ENCODE measurements at places on chromosomes 11 and 22.

GRCh38 chr11:118912742-118913410 lies 12.8 kb downstream of the BCL9L start:
- DNase-seq: no peak

- no peak for DNase-seq
Measured at GRCh38 chr11:75145196-75145971, 5.5 kb upstream of the SLCO2B1 start.

DNA sequence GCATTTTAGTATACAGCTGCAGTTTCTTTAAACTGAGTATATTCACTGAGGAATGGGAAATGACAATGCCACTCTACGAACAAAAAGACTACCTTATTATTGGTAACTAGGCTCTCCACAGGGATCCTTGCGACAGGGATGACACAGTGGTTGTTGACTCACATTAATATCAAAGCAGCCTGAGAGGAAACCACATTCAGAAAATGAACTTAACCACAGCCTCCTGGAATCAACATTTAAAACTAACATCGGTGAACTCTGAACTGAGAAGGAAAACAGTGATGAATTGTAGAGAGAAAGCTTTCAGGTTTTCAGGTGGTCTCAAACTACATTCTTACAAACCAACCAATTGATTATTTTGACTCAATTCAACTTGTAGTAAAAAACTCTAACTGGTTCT lies 90.3 kb upstream of the MTMR2 start:
- DNase-seq: no peak

DNA sequence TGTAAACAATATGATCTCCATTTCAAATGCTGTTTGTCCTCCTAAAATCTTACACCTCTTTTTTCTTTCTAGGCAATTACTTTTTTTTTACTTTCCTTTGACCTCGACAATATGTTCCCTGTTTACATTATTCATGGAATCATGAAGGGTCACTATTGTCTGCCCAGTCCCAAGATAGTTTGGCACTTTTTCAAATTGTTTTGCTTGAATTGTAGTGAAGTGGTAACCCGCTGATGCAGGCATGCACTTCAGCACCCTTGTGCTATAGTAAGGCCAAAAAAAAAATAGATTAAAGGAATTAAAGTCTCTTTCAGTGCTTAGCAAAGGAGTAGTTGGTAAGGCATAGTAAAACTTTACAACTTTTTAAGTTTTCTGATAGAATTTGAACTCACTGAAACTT lies 90.9 kb downstream of the PAX6 start:
- DNase-seq: no peak

- no peak for DNase-seq
Measured at GRCh38 chr11:115555336-115556090, 51.3 kb upstream of the CADM1 start.

GRCh38 chr22:27239520-27239919 lies 562.0 kb downstream of the MN1 start:
- DNase-seq: no peak

- DNase-seq: no peak
Measured at GRCh38 chr11:832529-833113, at the start of gene CD151. CD151 (plus strand) TSS chr11:832952; CDS start chr11:836070, 3,118 bp downstream.

- no peak for DNase-seq
Measured at GRCh38 chr11:123404676-123405075, 25.4 kb upstream of the GRAMD1B start.

DNA sequence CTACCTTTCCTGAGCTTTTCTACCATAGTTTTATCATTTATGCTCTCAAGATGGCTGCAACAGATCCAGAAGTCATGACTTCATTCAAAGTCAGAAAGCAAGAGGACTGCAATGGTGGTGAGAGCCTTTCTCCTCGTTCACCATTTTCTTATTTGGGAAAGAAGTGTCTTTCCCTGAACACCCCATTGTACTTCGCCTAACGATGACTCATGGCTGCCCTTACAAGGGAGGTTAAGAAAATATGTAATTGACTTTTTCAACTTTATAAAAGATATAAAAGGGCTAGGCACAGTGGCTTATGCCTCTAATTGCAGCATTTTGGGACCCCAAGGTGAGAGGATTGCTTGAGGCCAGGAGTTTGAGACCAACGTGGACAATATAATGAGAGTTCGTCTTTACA lies 541.7 kb downstream of the METTL15 start:
- DNase-seq: no peak

DNA sequence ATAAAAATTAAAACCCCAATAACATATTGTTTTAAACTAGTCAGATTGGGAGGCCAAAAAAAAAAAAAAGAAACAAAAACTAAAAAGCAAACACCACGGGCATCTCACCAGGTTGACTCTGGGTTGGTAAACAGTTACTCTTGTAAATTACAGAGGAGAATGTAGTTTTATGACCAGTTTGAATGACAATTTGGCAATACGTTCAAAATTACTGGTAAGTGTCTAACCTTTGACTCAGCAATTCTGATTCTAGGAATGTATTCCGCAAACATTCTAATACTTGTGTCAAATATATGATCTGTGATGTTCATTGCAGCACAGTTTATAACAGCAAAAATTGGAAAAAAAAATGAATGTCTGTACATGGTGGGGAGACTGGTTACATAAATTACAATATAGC lies 1376.0 kb downstream of the TBC1D22A start:
- no peak for DNase-seq

- no peak for DNase-seq
Measured at GRCh38 chr11:102012946-102013345, 34.3 kb upstream of the CFAP300 start.

- DNase-seq: no peak
Measured at GRCh38 chr11:128304666-128305485, 282.5 kb downstream of the ETS1 start.

DNA sequence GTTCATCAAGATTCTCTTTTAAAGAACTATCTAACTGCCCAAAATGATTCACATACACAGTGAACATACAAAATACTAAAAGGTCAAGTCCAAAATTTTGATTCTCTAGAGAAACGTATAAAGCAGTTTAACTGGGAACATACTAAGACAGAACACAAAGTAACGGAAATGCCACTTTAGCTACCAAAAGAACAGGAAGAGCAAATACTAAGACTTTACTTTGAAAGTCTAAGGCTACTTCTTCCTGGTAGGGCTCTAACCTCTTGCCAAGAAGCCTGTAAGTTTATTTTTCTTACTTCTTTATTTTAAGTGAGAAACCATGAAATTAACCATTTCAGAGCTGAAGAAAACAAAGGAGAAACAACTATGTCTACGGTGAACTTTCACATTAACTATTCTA lies 6.2 kb downstream of the PICALM start:
- no peak for DNase-seq

DNA sequence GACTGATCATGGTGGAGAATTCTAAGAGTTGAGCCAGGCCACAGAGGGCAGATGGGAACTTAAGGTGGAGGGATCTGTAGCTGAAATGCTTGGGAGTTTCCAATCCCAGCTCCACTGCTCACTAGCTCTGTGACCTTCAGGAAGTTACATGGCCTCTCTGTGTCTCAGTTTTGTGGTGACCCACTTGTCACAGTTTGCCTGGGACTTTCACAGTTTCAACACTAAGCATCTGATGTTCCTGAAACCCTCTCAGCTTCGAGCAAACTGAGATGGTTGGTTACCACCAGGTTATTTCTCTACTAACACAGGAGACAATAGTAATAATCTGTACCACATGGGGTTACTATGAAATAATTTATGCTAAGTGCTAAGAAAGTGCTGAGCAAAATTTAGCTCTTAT lies 505.3 kb downstream of the OPCML start:
- no peak for DNase-seq

DNA sequence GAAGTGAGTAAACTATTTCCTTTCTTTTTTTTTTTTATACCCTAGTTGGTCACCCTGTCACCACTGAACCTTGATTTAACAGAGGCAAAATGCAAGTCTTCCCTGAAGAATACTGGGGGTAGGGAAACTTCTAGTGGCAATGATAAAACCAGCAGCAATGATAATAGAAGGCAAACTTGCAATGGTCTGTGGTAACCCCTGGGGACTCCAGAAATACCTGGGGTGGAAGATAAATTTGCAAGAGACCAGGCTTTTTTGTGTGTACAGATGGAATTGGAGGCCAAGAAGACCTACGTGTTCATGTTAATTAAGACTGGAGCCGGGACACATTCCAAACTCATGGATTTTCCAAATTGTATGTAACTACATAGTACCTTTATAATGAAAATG lies 11.6 kb downstream of the APOL5 start:
- DNase-seq: no peak

DNA sequence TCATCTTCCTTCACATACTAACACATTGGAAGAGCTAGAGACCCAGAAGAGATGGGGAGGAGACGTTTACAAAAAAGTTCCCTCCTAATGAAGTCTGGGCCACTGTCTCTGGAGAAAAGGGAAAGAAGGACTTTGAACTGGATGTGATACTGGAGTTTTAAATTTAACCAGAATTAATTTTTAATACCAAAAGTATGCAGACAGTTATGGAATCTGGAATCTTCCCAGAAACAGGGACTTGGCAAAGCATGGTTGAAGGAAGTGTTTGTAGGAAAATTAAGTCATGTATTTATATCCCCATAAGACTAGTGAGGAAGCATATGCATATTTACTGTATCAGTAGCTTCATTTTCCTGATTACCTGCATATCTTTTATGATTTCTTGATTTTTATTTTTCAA lies 215.5 kb downstream of the TTC28 start:
- no peak for DNase-seq

DNA sequence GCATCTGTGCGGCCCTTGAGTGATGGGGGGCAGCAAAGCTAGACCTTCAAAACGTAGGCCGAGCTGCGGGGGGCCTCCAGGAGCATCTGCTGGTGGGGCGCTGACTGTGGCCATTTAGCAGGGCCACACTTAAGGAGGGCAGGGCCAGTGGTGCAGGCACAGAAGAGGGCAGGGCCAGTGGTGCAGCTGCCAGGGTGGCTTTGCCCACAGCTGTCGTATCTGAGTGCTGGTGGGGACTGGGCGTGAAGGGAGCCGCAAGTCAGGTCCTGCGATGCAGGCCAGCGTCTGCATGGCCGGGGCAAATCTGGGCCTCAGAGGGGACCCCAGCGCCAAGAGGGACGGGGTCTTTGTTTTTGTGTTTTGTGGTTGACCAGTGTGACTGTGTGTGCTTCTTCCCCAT lies 27.7 kb downstream of the RNH1 start:
- DNase-seq: no peak

DNA sequence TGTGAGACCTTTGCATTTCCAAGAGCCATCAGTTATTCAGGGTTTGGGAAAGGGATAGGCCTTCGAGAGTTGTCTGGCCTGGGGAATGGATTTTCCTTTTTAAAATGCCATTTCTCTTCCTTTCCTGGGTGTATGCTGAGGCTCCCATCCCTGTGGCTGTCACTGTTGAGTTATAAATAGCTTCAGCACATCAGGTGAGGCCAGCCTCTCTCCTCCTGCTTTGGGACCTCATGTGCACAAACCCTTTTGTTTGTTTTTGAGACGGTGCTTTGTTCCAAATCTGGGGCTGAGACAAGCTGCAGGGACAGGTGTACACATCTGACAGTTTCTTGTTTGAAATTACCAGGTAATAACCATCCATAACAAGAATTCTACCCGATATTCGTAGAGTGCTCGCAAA lies 1.3 kb downstream of the TEF start:
- DNase-seq: no peak

DNA sequence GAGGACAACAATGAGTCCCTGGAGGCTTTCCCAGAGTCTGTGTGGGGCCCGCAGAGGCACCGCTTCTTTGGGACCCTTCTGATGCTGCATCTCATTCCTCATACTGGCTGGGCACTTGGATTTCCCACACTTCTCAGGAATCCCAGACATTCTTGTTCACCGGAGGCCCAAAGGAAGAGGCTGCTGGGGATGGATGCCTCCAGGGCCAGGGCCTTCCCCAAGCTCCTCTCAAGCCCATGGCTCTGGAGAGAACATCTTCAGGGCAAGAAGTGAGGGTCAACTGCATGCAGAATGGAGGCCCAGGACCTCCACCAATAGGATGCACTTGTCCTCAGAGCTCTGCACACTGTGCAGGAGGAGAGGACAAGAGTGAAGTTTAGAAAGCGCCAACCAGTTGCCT lies 34.6 kb downstream of the DKK3 start:
- DNase-seq: no peak

- no peak for DNase-seq
Measured at GRCh38 chr11:87589082-87589481, 551.3 kb downstream of the TMEM135 start.

GRCh38 chr11:69010361-69010891 lies 2.6 kb downstream of the MRGPRF start:
- no peak for DNase-seq

DNA sequence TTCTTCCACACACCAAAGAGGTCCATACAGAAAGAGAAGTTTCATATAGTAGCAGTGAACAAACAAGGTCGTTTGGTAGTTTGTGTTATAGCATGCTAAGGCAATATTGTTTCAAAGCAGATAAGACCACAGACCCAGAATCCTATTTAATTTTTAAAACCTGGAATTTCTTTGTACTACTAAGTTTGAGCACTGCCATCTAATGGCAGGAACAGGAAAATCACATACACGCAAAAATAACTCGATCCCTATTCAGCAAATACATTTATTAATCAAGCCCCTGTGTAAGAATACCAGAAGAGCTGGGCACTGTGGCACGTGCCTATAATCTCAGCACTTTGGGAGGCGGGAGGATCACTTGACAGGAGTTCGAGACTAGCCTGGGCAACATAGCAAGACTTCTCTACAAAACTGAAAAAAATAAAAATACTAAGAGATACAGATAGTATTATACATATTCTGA lies 2.9 kb upstream of the BTBD10 start:
- no peak for DNase-seq

GRCh38 chr11:114221037-114221436 lies 75.2 kb upstream of the NNMT start:
- DNase-seq: no peak

DNA sequence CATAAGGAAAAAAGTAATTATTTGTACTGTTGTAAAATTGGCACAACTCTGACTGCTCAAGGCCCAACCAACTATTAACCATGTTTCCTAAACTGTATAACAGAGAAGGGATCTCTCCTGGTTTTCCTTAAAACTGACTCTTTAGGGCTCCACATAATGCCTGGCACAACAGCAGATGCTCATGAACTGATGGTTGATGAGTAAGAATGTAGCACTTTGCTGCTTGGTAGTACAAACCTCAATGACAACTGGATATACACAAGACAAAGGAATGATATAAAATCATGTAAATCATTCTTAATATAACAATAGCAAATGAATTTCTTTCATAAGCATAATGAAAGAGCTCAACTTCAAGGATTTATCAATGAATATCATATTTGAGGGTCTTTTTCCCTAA lies 11.7 kb downstream of the MSANTD2 start:
- no peak for DNase-seq

GRCh38 chr11:111409915-111410314 lies 30.8 kb upstream of the POU2AF1 start:
- no peak for DNase-seq

- peak; percentile 66 for DNase-seq
Measured at GRCh38 chr22:28594797-28595462, 84.7 kb downstream of the TTC28 start.

GRCh38 chr11:30009060-30009459 lies 7.8 kb downstream of the KCNA4 start:
- no peak for DNase-seq

GRCh38 chr22:25064894-25065560 lies 112.5 kb downstream of the KIAA1671 start:
- no peak for DNase-seq
